ENCODE measurements at places on chromosomes 3 and 15. TPM values are rescaled to one million over a fixed set of nuclear protein-coding genes. Genes with fewer than 3 reads are reported as not detected.

DNA sequence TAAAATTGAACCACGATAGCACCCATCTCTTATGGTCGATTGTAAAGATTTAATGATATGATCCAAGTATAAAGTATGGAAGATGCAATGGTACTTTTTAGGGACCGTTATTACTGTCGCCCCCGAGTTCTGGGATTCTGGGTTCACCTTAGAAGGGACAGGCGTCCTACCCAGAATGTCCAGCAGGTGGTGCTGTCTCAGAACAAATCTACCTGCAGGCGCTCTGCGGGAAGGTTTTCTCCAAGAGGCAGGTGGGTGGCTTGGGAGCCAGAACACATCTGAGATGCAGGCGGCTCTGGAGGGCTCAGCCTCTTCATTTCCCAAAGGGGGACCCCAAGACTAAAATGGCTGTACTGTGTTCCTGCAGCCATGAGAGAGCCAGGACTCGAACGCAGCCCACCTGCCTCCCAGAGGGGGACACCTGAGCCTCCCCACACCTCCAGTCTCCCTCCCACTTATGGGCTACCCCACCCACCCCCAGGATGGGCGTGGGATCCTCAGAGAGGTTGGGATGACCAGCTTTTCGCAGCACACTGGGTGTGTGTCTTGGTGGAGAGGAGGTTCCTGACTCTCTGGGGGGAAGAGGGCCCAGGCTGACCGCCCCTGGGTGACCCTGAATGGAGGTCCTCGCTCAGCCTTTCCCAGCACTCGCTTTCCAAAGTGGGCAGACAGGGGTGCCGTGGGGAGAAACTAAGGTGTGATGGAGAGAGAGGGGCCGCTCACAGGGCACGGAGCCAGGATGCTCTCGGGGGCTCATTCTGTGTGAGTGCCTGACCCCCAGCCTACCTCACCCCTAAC, 28.1 kb upstream of the CORO2B start:
- DNase-seq, result peak; percentile 41

DNA sequence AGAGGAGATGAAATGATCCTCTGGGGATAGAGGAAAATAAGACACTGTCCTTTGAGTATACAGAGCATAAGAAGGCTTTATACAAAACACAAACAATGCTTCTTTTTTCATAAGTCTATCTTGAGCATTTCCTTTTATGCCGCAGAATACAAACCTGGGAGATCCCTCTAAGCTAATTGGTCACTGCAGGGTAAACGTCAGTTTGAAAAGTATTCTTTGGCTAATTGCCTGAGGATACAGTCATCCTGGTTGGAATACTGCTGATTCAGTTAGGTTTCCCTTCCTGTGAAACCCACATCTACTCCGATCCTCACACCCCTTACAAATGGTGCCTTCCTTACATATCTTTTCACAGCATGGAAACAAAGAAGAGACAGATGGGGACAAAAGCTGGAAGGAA, 10.6 kb downstream of the WNT5A start:
- DNase-seq, result no peak

CHRD gene
- 0.53 TPM for total RNA-seq

GRCh38 chr15:98076021-98076816, 115.7 kb downstream of the ARRDC4 start:
- no peak for DNase-seq

GRCh38 chr3:24854748-24855147, 360.1 kb upstream of the THRB start:
- DNase-seq, result no peak

DNA sequence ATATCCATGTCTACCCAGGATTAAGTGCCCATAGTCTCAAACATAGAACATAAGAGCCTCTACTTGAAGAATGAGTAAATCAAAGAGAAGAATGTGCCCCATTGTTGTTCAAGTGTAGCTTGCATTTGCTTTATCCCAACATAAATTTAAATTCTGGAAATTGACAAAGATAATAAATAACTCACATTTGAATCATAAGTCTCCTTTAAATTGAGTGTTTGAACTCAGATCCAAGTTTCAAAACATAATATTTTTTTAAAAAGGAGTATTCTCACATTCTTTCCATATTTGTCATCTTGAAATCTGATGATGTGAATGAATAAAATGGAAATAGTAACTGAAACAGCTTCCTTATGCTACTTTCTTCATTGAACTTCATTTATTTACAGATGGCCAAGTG, 135.2 kb downstream of the MECOM start:
- DNase-seq, result peak; percentile 73

TRPC1 gene
- 5.9 TPM for total RNA-seq

- no peak for DNase-seq
These were observed 234.3 kb upstream of the CCDC54 start for GRCh38 chr3:107142786-107143575.

SPINK8 gene
- total RNA-seq, result not detected

GRCh38 chr3:88412346-88412745, 262.6 kb downstream of the C3orf38 start:
- DNase-seq, result no peak

GRCh38 chr3:36907911-36908646, 36.8 kb downstream of the TRANK1 start:
- DNase-seq, result peak; percentile 90

DNA sequence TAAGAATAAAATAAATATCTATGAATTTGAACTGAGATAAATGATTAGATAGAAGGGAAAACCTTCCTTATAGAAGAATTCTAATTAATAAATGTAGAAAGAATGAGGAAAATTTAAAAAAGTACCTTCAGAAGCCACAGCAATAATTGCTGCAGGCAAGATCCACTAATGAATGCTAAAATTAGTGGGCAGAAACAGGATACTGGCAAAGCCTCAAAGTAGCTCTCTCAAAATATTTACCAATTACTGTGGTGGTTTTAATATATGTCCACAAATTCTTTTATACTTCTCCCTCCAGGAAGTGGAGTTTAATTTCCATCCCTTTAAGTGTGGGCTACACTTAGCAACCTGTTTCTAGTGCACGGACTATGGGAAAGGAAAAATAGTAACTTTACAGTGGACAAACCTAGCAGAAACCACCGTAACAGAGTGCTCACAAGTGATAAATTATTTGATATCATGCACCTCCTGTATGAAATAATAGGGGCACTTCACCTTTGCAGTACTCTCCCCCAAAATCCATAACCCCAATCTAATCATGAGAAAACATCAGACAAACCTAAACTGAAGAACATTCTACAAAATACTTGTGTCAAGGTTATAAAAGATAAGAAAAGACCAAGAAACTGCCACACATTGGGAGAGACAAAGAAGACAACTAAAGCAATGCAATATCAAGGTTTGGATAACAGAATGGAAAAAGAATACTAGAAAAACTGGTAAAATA, 6.8 kb downstream of the PEAK1 start:
- no peak for DNase-seq

- DNase-seq, result no peak
These were observed 586.7 kb downstream of the NTRK3 start for GRCh38 chr15:87669846-87670245.

- no peak for DNase-seq
These were observed 5.5 kb downstream of the TMEM266 start for GRCh38 chr15:76065245-76065644.

DNA sequence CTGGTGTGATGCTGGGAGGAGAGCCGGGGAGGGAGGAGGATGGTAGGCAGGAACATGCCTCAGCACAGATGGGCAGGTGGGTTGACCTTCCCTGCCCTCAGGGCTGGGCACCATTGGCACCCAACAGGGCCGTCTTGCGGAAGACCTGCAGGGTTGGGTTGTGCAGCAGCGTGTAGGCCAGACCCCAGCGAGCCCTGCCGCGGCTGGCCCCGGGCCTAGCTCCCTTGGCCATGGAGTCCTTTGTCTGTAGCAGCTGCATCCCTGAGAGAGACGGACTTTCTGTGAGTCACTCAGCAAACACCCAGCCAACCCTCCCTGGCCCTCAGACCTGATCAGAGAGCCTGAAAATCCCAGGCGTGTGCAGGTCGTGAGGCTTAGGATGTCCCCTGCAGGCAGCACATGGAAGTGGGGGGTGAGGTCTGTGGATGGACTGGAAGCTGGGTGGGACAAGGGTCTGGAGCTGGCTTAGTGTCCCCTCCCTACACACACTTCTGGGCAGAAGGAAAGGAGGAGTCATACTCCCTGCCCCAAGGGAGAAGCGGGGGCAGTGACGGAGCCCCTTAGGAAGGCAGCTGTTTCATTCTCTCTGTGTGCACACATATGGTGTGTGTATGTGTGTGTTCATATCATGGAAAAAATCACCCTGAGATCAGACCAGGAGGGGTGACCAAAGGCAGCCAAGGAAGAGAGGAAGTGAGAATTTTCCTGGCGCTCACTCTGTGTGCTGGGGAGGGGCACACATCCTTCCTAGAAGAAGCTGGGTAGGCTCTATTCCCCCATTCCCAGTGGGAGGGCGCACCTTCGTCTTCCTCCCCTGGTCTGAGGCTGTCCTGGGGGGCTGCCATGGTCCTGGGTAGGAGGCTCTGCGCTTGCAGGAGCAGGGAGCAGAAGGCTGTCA, 6.7 kb downstream of the ISLR start:
- DNase-seq, result peak; percentile 18

DNA sequence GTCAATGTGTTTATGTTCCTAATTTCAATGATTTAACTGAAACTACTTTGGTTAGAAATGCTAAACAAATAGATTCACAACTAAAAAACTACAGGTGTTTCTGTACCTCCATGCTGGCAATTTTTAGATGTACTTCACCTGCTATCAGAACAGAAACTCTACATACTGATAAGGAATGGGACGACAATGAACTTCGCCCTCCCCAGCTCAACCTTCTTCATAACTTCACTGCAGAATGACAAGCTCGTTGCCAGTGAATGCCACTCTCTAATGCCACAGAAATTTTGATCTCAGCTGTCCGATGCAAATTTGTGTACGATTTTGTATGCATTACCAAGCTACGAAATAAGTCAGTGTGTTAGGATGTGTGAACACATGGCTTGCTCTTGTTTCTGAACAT, 133.4 kb downstream of the FOXP1 start:
- DNase-seq, result no peak

DCLK3 gene
- total RNA-seq, result not detected

DNA sequence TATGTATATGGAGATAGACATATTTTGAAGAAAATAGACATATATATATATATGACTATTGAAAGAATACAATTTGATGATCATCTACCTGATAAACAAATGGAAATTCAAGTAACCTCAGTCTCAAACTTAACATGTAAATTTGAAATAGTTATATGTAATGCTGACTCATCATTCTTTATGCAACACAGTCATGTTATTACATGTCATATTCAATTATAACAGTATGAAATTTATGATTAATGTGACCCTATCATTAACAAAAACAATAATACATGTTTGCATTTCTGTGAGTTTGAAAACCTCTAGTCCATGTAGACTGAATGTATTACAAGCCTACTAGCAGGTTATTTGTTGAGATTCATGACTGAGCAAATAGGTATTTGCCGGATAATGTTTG, 204.1 kb downstream of the CADM2 start:
- DNase-seq, result no peak

DNA sequence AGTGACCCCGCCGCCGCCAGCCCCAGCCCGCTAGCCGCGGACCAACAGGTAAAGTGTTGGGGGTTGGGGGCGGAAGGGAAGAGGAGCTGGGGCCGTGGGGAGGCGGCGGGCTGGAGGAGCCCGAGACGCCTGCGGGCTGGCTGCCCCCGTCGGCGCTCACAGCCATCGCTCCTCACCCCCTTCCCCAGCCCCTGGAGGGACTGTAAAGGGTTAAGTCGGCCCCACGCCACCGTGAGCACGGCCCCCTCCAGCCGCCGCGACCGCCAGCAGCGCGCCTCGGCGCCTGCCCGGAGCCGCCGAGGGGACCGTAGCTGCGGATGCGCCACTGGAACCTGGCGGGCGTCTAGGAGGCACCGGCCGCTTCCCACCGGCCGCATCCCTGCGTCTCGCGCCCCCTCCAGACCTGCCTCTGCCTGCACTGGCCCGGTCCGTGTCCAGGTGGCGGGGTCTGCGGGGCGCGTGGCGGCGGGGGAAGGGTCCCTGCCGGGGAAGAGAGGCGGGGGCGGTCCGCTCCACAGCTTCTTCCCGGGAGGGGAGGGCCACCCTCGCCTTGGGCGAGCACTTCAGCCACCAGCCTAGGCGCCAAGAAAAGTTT, 522 bp downstream of the MED12L start:
- DNase-seq, result no peak

DNA sequence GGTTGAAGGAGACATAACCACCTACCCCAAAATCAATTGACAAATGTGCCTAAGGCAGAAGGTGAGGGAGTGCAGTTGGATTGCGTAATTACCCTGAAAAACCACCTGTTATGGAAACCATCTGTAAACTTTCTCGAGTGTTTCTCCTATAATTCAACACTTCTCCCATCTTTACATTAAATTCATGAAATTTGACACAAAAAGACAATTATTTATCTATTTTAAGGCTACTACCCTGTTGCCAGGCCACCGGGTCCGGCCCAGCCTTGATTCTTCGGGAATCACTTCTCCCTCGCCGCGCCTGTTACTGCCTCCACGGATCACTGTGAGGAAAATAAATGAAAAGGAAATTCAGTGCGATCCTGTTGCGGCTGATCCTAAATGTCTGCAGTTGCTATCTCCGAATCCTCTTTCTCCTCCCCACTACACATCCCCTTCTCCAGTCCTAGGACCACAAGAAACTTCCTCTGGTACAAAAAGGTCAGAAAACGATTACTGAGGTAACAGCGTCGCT, 646 bp downstream of the IQCB1 start:
- peak; percentile 4 for DNase-seq

DNA sequence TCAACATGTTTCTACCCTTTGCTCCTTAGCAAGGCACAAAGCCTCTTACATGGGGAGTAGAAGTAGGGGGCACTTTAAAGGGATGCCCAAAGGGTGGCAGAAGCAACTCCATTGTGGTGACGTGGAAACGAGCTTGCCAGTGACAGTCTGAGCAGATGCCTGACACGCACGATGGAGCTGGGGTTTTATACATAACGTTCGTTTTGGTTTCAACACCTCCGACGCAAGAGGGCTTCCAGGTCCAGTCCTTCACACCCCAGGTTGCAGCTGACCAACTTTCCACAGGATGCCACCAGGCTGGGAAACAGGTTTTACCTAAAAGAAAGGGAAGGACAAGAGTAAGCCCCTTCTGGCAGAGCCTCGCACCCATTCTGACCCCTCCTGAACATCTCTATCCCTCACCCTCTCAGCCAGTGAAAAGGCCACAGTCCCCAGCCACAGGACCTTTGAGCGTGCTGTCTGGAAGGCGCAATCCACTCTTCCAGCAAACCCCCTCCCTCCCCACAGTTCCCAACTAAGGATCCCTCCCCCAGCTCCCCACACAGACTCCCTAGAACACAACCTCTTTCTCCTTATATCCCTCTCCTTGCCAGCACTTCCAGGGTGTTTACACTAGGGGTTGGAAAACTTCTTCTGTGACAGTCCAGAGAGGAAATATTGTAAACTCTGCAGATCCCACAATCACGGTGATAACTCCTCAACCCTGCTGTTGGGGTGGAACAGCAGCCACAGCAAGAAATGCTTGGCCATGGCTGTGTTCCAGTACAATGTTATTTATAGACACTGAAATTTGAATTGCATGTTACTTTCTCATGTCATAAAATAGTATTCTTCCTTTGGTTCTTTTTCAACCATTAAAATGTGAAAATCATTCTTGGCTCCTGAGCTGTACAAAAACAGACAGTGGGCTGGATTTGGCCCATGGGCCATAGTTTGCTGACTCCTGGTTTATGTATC, 36.2 kb downstream of the FAM174B start:
- peak; percentile 66 for DNase-seq

All from endothelial cell of umbilical vein (primary cell).